ENCODE measurements at places on chromosomes 12 and 14.
A peak's percentile ranks its signal among the peaks of the same experiment; 100 is the strongest.

DNA sequence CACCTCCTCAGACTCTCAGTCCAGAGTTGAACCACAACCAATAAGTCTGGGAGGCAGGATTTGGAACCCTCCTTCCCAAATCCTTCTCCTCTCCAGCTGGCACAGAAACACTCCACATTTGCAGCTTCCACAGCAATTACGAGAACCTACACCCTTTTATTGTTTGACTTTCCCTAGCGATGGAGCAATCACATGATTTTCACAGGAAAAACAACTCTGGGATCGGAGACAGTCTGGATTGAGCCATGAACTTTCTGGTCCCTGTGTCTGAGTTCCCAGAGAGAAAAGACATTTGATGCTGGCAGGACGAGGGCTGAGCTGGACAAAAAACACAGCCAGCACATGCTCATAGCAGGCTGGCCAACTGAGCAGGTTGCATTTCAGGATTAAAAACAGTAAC lies 49.0 kb upstream of the STON2 start:
- H3K27ac ChIP-seq = no peak overlapping the region
- H3K27me3 ChIP-seq = peaks cover 36% of the 10 kb centered on the region
- H3K4me3 ChIP-seq = no peak overlapping the region

GRCh38 chr12:74429535-74429934 lies 108.1 kb upstream of the ATXN7L3B start:
- H3K27ac ChIP-seq = no peak overlapping the region
- DNase-seq = no peak
- H3K27me3 ChIP-seq = peaks cover 6% of the 10 kb centered on the region
- H3K36me3 ChIP-seq = no peaks in the 10 kb centered on the region

DNA sequence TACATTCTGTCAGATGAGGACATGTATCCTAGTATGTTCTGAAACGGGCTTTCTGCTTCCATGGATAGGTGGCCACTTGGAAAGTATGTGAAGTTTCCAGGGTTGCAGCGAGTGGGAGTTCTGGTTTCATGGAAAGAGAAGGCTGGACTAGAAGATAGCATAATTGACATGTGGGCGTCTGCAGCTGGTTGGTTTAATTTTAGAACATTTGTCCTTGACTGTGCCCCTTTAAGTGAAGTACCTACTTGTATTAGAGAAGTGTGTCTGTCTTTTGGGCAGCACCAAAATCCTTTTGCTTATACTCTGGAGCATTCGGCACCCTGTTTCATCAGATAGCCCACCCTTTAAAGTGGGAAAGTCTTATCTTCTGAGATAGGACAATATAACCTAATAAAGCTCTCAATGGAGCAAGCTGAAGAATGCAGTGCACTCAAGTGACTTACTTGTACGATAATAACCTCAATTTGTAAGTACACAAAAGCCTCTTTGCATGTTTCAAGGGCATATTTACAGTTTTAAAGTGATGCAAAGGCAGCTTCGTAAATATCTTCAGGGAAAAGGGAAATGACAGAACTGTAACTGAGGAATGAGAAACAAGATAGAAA lies 35.2 kb downstream of the NTN4 start:
- peaks cover 2% of the 10 kb centered on the region for H3K4me1 ChIP-seq
- peaks cover 2% of the 10 kb centered on the region for H3K36me3 ChIP-seq
- no peak overlapping the region for H3K4me3 ChIP-seq

DNA sequence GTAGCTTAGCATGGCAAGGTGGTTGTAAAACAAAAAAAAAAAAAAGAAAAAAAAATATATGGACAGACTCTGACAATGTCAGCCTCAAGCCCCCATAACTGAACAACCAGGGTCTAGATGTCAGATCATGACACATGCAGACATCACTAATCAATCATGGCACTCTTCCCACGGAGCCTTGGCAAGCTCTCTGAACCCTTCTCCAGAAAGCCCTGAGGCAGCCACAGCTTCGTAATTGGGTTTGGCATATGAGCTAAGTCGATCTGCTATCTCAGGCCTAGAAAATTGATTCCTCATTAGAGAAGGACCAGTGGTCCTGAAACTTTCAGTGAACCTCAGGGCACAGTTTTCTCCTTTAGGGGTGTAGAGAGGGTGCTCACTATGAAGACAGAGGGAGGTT lies 112.2 kb downstream of the GPR135 start:
- H3K36me3 ChIP-seq = peaks cover 17% of the 10 kb centered on the region
- no peak overlapping the region for H3K27ac ChIP-seq
- no peaks in the 10 kb centered on the region for H3K27me3 ChIP-seq
- H3K4me1 ChIP-seq = no peaks in the 10 kb centered on the region

DNA sequence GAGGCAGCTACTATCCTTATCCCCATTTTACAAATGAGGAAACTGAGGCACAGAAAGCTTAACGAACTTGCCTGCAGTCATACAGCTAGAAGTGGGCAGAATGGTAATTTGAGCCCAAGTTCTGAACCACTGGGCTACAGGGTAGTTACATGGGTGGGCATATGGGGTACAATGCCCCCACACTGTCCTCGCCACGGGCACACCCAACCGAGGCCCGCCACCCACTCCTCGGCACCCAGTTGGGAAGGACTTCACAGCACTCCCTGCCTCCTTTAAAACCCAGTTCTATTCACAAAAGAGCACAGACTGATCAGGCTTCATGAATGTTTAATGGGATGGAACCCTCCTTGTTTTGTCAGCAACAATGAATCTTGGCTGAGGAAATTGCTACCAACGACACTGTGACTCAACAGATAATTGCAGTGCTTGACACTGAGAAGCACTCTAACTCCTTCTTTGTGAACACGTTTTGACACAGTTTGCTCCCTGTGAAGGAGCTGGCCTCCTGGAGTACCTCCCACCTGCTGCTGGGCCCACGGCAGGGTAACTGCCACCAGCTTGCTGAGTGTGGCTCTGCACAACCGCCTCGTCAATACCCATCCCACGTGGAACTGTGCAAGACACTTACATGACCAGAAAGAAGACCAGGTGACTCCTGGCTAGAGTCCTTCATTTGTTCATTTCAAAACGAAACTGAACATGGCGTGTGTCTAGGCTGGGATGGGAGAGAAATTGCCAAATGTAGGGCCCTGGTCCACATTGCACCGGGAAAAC lies 63.5 kb downstream of the CLMN start:
- H3K4me3 ChIP-seq = no peak overlapping the region
- no peaks in the 10 kb centered on the region for H3K36me3 ChIP-seq
- H3K27me3 ChIP-seq = peaks cover 19% of the 10 kb centered on the region
- no peaks in the 10 kb centered on the region for H3K4me1 ChIP-seq
- H3K27ac ChIP-seq = no peak overlapping the region
- DNase-seq = no peak

- H3K27me3 ChIP-seq = no peaks in the 10 kb centered on the region
- H3K36me3 ChIP-seq = peaks cover 7% of the 10 kb centered on the region
- no peak overlapping the region for H3K4me3 ChIP-seq
- no peak for DNase-seq
- H3K4me1 ChIP-seq = peaks cover 4% of the 10 kb centered on the region
Observed at GRCh38 chr14:70350078-70350477, 9.4 kb downstream of the COX16 start.

- no peak for DNase-seq
- H3K27me3 ChIP-seq = no peaks in the 10 kb centered on the region
- peaks cover 11% of the 10 kb centered on the region for H3K4me1 ChIP-seq
- H3K36me3 ChIP-seq = peaks cover 2% of the 10 kb centered on the region
- no peak overlapping the region for H3K27ac ChIP-seq
Observed at GRCh38 chr12:67892259-67893021, 96.8 kb upstream of the IFNG-AS1 start.

DNA sequence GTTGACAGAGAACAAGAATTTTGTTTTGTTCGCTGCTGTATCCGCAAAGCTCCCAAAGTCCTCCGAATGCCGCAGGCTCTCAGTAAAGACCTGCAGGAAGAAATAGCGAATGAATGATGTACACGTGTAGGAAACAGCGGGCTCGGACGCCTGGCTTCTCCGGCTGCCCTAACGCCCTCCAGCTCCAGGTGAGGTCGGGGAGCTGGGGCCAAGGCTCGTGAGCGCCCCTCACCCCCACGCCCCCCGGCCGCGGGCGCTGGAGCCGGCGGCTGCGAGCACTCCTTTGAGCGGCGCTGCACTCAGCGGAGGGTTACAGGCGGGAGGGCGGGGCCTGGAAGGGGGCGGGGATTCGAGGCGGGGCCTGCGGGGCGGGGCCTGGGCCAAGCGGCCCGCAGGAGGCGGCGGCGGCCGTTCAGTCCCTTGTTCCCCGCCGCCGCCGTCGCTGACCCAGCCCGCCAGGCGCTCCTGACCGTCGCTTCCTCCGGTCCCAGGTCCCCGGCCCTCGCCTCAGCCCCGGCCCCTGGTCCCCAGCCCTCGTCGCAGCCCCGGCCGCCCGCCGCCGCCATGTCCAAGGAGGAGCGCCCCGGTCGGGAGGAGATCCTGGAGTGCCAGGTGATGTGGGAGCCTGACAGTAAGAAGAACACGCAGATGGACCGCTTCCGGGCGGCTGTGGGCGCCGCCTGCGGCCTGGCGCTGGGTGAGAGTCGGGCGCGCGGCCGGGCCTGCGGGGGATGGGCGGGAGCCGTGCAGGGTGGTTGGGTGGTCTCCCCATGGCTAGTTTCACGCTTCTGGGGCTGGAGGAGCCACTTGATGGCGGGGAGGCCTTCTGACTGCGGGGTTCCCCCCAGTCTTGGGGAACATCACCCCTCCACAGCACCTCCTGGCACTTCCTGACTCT lies at the start of gene AACS:
TSS of gene AACS (plus strand) at position 415 of the 898 bp plus-strand sequence. CDS start at position 565, 150 bp downstream.
- H3K36me3 ChIP-seq = no peaks in the 10 kb centered on the region
- peak within 1 kb of the TSS; percentile 88 for H3K4me3 ChIP-seq
- peak; percentile 53 for DNase-seq
- peaks cover 20% of the 10 kb centered on the region for H3K27me3 ChIP-seq
- peaks cover 18% of the 10 kb centered on the region for H3K4me1 ChIP-seq
- H3K27ac ChIP-seq = peak within 1 kb of the TSS; percentile 51

DNA sequence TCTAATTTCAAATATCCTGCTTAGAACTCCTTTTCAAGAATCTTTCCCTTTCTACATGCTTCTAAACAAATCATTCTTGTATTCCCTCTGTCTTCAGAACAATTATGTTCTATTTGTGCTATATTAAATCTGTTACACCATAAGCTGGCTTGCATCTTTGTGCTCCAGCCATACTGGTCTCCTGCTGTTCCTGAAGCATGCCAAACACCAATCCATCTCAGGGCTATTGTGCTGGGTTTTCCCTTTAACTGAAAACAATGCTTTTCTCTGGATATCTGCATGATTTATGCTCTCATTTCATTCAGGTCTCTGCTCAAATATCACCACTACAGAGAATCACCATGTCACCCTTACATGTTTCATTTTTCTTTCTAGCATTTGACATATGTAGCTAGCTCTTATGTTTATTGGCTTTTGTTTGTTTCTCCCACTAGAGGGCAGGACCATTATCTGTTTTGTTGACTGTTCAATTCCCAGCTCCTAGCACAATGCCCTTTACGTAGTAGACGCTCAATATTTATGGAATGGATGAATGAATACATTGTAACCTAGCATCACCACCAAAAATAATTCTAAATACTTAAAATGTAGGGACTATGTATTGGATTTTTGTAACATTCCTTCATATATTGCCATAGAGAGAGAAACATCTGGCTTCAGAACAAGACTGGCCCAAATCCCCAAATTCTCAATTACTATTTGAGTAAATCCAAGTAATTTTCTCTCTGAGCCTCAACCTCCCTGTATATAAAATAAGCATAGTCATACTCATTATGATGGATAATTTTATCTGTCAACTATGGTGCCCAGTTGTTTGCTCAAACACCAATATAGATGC lies 302.0 kb upstream of the SYT1 start:
- no peaks in the 10 kb centered on the region for H3K27me3 ChIP-seq
- H3K4me3 ChIP-seq = no peak overlapping the region
- no peak overlapping the region for H3K27ac ChIP-seq
- H3K4me1 ChIP-seq = no peaks in the 10 kb centered on the region
